EH (cell line): ENCODE measurements at places on chromosomes 5 and 9.

DNA sequence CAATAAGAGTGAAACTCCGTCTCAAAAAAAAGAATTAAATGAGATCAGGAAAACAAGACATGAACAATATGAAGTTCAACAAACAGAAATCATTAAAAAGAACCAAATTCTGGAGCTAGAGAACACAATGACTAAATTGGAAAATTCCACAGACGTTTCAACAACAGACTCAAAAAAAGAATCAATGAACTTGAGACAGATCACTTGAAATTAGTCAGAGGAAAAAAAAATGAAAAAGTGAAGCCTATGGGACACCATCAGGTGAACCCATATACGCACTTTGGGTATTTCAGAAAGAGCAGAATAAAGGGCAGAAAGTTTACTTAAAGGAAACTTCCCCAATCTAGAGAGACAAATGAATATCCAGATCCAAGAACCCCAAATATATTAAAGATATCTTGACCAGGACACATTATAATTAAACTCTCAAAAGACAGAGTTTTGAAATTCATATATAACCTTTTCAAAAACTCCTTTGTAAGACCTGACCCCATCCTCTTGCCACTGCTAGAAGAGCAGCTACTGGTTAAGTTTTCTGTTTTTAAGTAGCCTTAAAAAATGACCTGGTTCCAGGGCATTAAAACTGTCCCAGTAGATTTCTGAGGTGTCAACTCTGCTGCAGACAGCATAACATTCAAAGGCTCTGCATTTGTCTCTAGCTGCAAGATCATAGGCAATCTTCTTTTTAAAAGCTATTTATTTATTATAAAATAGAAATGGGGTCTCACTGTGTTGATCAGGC lies 7.7 kb upstream of the MATR3 start:
- DNase-seq, result no peak

DNA sequence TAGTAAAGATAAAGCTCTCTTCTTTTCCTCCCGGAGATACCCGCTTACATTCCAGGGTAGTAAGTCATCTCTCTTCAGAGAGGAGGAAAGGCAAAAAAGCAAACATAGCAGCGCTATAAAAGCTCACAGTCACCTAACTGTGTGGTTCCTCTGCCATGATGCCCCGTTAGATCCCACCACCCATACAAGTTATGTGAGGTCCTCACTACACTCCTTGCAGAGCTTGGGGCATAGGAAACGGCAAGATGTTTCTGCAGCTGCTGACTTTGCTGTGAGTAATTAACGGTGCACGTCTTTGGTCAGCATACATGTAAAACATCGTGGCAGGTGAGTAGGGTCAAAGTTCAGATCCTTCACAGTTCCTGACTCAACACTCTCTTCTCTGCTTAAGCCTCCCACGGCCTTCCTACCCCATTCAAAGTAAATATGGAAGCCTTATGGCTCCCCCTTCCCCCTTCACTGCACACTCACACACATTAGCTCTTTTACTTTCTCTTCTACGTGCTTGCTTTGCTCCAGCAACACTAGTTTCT lies 218.9 kb downstream of the DIRAS2 start:
- DNase-seq, result no peak

GRCh38 chr9:127183814-127184582 lies 61.6 kb upstream of the ANGPTL2 start:
- DNase-seq, result peak; percentile 67

GRCh38 chr5:51172903-51173626 lies 210.2 kb upstream of the ISL1 start:
- no peak for DNase-seq

DNA sequence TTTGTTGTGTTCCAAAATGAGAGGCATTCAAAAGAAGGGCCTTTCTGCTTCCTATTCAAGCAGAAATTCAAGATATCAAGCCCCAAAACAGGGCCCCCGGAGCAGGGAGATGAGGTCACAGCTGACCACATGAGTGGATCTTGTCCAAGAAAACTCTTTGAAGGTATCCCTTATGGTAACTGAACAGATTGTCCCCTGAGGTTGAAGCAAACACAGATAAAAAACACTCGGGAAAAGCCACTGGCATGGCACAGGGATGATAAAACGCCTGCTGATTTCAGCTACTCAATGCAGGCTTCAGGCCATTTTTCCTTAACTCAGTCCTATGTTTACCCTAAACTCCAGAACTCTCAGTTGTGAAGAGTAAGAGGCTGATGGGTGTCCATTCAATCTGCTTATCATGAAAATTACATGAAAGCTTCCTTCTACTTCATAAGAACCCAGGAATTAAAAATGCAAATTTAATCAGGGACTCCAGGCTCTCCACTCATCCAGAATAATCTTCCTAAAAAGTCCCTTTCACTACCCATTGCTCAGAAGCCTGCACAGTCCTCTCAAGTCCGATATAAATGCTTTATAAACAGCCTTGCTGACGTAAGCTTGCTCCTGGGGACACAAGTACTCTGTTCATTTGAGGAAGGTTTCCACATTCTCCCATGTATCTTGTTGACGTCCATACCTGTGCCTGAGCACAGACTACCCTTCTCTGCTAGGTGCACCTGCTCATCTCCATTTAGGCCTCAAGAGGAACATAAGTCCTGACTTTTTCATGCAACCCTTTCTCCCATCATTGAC lies 35.9 kb upstream of the SLC1A3 start:
- no peak for DNase-seq

- no peak for DNase-seq
Measured at GRCh38 chr5:16579142-16579847, 37.5 kb downstream of the RETREG1 start.

DNA sequence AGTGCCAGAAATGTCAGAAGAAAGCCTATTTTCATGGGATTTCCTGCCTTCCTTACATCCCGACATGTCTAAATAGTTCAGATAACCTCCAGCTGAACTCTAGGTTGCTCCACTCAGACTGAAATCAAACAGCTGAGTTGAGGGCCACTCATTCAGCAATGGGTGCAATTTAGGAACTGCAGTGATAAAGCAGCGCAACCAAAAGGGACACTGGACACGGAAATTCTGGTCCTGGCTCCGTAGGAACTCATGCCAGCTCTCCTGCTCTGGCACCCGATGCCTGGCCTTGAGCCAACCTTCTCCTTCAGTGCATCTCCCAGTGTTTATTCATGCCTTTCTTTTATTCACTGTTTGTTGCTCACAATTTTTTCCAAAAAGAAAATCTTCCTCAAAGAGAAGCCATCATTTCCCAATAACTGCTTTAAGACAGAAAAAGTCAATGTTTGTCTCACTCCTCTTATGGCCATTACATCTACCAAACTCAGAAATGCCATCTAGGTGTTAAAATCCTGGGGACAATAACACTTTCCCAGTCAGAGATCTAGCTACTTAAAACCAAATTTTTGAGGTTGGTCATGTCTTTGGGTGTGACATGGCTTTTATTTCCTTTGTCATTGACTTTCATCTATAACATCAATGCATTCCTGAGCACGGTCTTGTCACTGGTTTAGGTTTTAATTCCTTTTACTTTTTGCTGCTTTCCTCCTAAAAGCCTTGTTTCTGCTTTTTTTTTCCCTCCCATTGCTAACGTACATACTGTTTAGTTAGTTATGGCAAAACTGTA lies 126.9 kb downstream of the PDE4D start:
- no peak for DNase-seq

DNA sequence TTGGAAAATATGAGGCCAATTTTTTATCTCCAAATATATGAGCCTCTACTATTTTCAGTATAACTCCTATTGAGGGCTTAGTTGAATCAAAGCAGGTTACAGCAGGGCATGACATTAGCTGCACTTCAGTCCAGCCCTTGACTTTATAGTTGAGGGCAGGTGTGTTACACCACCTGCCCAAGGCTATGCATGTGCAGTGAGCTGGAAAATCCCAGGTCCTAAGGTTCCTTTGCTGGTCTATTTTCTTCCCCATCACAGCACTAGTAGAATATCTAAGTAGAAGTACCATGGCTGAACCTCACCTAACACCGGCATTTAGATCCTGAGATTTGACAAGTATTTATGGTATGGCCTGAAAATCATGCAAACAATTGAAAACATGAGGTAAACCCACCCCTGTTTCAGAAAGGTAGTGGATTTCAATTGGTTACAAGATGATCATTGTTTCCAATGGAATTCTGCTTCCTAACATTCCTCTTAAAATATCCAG lies 201.1 kb downstream of the SEMA5A start:
- no peak for DNase-seq

DNA sequence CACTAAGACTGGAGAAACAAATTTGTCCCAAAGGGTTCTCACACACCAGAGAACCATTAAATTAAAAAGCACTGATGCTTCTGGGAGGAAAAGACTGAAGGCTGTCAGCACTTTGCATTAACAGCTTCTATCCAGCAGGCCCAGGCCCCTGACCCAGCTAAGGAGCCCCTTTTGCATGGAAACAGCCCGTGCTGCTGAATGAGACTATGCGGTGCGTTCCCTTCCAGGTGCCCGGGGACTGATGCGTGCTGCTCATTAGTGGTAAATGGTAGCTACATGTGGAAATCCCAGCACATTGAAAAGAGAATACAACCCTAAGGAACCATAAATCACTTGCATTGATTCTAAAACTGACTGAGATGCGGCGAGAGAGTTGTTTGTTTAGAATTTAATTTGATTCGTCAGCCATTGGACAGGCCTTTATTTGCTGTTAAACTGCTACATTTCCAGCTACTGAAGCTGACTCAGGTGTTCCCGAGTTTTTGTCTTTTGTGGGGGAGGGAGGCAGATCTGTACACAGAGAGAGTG lies 351.0 kb upstream of the SLC24A2 start:
- no peak for DNase-seq

GRCh38 chr5:77010243-77010642 lies 20.0 kb upstream of the AGGF1 start:
- DNase-seq, result no peak

DNA sequence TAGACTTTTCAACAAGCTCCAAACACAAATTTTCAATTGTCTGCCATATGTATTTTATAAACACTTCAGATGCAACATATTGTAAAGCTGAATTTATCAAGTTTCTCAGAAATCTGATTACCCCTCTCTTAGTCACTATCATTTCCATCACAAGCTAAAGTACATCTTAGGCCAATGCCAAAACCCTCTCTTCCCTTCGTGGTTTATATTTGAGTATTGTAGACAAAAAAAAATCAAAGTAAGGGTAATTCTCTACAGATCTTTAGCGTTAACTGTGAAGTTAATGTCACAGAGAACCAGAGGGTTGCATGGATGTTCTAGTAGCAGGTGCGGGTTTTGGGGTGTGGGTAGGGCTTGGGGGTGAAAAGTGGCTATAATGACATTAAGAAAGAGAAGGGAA lies 387.7 kb upstream of the PTGER4 start:
- no peak for DNase-seq

- DNase-seq, result peak; percentile 83
Measured at GRCh38 chr5:100777680-100778300, 125.3 kb downstream of the ST8SIA4 start.

DNA sequence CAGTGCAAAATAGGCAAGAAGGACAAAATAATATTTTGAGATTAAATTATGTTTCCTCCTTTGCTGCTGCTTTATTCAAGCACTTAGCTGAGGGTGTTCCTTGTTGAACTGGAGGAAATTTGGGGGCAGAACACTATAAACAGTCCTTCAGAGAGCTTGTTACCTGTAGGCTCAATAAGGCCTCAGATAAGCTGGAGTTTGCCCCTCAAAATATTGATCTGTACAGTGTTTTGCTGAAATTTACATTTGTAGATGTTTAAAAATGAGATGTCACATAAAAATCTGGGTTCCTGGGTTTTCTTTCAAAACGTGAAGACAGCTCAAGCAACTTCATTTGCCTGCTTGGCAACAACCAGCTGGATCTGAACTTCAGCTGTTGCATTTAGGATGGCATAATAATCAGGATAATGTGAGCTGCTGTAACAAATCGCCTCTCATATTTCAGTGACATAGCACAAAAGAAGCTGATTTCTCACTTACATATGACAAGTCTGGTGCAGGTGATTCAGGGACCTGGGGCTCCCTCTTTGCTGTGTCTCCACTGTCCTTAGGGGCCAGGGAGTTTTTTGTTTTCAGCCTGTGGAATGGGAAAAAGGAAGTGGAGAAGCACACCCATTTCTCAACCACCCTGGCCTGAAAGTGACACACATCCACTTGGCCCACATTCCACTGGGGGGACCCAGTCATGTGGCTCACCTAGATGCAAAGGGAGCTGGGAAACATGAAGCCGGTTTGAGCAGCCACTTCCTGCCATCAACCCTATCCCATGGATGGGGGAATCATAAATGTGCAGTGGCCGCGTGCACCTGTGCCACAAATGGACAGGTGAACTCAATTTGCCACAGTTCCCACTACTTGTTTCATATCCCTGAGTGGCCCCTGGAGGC lies 2.4 kb upstream of the PSAT1 start:
- no peak for DNase-seq

- DNase-seq, result peak; percentile 40
Measured at GRCh38 chr9:115930472-115930871, 223.1 kb upstream of the PAPPA start.

DNA sequence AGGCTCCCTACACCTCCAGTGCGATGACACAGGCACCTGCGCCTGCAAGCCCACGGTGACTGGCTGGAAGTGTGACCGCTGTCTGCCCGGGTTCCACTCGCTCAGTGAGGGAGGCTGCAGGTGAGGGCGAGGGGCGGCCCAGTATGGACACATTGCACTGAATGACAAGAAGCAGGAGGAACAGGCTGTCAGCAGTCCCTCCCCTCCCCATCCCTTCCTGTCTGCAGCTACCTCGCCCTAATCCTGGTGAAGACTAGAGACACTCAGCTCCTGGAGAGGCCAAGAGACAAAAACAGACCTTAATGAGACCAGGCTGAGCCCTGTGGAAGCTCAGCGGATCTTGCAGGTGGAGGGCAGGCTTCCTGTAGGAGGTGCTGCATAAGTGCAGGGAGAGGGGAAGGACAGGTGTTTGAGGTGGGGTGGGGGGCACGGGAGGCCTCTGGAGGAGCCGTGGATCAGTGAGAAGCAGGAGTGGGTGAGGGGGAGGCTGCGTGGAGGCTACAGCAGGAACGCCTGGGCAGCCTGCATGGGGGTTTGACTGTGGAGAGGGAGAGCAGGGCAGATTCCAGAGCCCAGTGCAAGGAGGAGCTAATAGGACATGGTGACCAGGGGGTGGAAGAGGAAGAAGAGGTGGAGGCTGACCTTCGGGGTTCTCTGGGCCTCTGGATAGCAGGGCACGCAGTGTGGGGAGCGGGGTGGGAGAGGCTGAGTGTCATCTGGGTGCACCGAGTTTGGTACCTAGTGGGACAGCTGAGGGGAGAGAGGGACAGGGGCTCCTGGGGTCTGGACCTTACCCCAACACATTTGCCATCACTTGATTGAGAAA lies 30.4 kb downstream of the LAMC3 start:
- no peak for DNase-seq

DNA sequence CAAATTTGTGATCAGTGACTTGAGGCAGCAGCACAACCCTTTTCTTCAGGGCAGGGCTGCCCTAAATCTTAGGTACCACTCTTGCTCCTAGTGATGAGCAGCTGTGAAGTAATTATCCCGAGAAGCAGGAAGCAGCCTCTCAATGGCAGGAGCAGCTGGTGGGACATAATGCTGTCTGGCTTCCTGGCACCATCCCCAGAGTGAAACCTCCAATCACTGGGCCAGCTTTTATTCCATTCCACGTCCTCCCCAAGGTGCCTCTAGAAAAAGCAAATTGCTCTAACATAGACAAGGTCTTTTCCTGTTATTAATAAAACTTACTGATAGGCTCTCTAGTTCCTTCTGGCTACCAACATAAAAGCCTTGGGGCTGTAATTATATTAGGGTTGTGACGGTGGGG lies 154.0 kb downstream of the FRMD3 start:
- DNase-seq, result no peak
